ENCODE measurements at places on chromosomes 16 and 17.
A peak's percentile ranks its signal among the peaks of the same experiment; 100 is the strongest.

DNA sequence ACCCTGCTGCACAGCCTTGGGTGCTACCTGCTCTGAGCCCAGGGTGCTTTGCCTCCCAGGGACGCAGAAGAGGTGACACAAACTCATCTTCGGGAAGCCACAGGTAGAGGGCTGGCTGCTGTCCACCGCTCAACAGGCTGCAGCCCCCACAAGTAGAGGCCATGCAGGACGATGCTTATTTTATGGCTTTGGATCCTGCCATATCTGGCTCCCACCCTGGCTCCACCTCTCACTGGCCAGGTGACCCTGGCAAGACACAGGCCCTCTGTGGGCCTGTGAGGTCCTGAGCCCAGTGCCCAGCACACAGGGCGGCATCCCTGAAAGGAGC, 11.3 kb upstream of the BCAR1 start:
- DNase-seq = no peak

DNA sequence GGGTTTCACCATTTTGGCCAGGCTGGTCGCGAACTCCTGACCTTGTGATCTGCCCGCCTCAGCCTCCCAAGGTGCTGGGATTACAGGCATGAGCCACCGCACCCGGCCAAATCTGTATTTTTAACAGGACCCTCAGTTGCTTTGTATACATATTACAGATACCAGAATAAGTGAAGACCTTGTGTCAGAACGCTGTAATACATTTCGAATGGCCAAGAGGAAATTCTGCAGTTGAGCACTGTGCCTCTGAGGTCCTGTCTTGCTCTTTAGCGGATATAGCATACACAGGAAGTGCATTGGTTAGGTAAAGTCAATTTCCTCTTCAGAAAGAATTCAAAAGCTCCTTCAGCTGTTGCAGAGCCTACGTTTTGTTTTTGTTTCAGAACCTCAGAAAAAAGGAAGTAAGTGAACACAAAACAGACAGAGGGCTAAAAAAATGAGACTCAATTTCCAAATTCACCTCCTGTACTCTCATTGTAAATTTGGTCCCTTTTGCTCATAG, 15.7 kb downstream of the CRLF3 start:
- DNase-seq = no peak

DNA sequence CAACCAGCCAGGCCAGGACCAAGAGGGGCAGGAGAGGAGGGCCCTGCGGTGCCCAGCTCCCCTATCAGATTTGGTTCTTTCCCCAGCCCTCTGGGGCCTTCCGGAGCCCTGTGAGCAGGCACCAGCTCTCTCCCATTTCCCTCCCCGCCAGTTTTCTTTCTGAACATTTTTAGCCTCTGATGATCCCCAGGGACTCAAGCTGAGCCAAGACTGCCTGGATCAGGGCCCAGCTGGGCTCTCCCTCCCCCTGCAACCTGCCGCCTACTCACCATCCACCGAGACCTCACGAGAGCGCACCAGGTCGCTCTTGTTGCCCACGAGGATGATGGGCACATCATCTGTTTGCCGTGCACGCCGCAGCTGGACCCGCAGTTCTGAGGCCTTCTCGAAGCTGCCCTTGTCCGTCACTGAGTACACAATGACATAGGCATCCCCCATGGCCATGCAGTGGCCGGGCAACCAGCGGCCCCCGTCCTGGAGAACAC, 2.0 kb downstream of the RRAD start:
- DNase-seq = no peak

DNA sequence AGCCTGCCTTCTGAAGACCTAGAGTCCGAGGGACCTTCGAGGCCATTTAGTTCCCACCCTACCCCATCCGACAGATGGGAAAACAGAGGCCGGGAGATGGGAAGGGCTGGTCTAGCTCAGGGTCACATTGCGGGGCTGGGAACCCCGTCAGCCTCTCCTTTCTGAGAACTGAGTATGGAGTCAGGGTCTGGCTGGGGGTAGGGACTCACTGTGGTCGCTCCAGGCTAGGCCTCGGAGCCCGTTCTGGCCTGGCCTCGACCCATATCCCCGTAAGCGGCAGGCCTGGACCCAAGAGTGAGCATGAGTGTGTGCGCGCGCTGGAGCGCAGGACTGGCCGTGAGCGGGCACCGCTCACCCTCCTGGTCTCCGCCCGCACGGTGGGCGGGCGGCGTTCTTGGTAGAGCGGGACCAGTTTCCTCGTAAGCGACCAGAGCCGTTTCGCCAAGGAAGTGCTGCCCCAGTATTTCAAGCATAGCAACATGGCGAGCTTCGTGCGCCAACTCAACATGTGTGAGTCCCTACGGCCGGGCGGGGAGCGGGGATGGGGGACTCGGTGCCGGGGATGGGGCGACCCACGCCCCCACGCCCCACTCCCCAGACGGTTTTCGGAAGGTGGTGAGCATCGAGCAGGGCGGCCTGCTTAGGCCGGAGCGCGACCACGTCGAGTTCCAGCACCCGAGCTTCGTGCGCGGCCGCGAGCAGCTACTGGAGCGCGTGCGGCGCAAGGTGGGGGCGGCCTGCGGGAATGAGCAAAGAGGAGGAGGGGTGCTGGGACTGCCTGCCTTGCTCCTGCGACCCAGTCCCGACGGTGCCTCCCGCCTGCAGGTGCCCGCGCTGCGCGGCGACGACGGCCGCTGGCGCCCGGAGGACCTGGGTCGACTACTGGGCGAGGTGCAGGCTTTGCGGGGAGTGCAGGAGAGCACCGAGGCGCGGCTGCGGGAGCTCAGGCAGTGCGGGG, 855 bp downstream of the HSF4 start:
- DNase-seq = no peak

- DNase-seq = no peak
Measured at GRCh38 chr17:64547319-64547718, 40.5 kb downstream of the CEP95 start.

- DNase-seq = no peak
Measured at GRCh38 chr17:21251337-21252010, 1.7 kb downstream of the NATD1 start.

- DNase-seq = no peak
Measured at GRCh38 chr17:39410279-39410678, 8.9 kb upstream of the FBXL20 start.

DNA sequence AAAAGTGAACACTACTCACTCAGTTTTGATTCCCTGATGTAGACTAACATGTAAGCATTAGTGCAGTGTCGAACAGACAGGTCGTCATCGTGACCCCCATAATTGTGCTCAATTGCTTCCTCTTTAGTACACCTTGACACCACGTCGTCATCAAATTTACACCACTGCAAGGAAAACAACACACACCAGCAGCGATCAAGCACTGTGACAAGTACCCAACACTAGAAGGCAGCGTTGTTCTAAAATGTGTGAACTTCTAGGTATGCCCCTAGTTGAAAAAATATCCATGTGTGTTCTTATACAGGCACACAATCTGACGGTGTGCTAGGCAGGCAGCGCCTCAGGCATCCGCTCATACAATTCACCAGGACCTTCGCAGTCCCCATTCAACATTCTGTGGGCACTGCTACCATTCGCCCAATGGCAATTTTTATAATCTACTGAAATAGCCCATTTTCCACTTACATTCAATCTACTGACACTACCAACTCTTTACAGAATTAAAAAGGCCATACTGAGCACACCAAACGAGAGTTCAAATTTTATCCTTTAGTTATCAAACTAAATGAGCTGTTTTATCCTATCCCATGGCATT, 23.1 kb downstream of the LITAFD start:
- no peak for DNase-seq

- DNase-seq = peak; percentile 60
Measured at GRCh38 chr16:80931801-80932707, 74.6 kb downstream of the CMC2 start.

- no peak for DNase-seq
Measured at GRCh38 chr16:73186752-73187601, 139.0 kb upstream of the ZFHX3 start.

DNA sequence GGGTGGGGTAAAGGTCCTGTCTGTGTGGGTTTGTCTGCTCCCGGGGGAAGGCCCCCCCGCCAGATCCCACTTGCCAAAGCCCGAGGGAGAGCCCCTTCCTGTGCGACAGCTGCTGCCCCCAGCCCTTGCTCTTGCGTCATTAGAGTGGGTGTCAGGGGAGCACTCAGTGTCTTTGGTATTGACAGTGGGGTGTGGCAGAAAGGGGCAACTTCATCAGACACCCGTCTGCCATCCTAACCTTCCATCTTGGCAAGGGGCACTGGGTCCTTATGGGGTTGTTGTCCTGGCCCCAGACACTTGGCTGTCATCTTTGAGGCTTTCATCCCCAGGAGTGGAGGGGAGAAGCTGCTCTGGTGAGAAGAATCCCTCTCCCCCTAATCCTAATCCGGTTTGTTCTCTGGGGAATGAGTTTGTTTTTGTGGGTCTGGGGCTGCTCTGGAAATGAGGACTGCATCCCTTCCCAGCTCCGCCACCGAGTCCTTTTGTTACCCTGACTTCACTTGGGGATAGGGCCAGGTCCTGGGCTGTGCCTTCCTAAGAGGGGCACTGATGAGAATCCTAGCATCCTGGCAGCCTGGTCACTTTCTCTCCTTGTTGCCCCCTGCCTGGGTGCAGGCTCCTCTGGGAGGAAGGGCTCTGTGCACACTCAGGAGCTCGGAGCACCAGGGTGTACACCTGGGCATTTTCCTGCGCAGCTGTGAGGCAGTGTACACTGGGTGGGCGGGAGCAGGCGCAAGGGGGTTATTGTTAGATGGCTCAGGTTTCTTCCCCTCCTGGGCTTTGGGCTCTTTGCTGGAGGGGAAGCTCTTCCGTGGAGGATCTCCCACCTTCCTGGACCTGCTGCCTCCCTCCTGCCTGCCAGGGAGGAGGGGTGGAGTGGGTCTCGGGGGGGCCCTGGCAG, 21.1 kb downstream of the GJD3 start:
- no peak for DNase-seq

GRCh38 chr17:75078284-75079022, 9.3 kb upstream of the SLC16A5 start:
- DNase-seq = no peak

- no peak for DNase-seq
Measured at GRCh38 chr17:36657763-36658490, 56.5 kb downstream of the MRM1 start.

DNA sequence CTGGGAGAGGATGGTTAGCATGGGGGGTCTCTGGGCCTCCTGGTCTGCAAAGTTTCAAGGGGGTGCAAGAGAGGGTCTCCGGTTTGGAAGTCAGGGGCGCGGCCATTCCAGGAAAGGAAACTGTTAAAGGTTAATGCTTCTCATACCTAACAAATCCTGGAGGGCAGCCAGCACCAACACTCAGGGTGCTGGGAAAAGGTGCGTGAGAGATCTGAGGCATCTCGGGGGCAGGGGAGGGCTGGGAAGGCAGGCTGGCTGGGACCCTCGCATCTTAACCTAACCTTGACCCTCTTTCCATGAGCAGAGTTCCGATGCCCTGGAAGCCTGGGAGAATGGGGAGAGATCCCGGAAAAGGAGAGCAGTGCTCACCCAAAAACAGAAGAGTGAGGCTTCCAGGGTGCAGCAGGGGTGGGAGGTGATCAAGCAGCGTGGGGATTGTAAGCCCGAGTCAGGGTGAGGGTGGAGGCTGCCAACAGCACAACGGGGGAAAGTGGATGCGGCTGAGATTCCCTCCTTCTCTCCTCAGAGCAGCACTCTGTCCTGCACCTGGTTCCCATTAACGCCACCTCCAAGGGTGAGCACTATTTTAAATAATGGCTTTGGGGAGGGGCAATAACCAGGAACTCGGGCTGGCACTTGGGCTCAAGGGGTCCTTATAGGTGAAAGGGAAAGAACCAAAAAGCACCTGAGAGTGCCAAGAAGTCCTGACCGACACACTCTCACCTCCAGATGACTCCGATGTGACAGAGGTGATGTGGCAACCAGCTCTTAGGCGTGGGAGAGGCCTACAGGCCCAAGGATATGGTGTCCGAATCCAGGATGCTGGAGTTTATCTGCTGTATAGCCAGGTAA, 996 bp downstream of the TNFSF13 start:
- DNase-seq = no peak

- DNase-seq = no peak
Measured at GRCh38 chr16:84896847-84897246, 77.1 kb downstream of the CRISPLD2 start.

DNA sequence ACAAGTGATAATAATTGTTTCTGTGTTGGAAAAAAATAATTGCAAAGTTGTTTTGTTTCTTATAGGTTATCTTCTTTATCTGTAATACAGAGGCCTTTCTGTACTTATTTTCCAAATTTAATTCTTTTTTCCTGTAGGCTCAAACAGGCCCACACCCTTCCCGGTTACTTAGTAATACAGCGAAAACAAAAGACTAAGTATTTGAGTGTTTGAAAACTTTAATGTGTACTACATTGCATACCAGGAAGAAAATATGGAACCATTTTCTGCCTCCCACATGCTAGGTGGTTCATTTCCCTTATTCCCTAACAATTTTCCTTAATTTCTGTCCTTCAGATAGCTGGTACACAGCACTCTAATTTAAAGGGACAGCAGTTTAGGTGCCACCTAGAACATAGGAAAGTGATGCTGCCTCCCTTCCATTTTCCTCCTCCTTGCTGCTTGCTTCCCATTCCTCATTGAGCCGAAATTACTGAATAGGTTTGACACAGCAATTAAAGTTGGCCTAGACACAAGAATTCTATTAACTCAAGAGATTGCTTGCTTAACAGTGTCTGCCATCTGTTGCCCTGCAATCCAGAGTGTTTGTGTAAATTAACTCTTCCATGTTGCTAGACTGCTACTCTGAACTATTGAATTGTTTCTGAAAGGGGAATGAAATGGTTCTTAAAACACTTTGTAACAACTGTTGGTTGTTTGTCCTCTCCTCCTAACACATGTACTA, 24.2 kb downstream of the CYB5B start:
- DNase-seq = no peak

- DNase-seq = no peak
Measured at GRCh38 chr17:32976605-32977004, 15.0 kb upstream of the SPACA3 start.
